ENCODE measurements at places on chromosomes 12 and 14.

GRCh38 chr14:25943329-25943728 is 654.5 kb downstream of the NOVA1 start:
- no peak for DNase-seq

DNA sequence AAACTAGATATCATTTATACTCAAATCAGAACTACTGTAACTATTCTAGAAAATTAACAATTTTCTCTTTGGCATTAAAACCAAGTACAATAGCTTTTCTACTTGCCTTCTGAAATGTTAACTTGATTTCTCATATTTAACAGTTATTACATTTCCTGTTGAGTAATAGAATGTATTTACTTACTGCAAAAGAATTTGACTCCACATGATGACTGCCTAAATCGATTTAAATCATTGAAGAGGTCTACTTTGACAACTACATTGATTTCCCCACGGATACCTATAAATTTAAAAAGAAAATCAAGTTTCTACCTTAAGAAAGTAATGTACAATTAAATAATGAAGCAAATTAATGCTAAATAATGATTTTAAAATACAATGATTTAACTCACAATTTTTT is 18.9 kb downstream of the C2CD5 start:
- DNase-seq, result no peak

- no peak for DNase-seq
Observed at GRCh38 chr14:50882932-50883826, 11.3 kb downstream of the ABHD12B start.

DNA sequence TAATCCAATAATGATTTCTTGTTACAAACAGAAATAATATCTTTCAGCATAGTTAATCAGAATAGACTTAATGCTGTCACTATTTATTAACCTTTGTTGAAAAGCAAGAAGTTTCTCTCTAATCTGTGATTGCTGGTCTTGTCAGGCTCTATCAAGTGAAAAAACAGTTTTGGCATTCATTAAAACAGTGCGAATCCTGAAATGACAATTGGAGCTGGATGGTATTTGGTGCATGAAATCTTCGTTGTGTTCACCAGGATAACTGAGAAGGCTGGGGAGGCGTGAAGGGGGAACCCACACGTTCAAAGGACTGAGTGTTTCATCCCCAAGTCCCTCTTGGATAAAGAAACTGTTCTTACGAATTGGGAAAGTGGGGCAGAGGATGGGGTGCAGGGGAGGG is 190.2 kb upstream of the MYL2 start:
- DNase-seq, result no peak

GRCh38 chr14:50067723-50068495 is 48.5 kb downstream of the VCPKMT start:
- DNase-seq, result no peak

- no peak for DNase-seq
Observed at GRCh38 chr14:91125271-91125660, 11.4 kb downstream of the DGLUCY start.

DNA sequence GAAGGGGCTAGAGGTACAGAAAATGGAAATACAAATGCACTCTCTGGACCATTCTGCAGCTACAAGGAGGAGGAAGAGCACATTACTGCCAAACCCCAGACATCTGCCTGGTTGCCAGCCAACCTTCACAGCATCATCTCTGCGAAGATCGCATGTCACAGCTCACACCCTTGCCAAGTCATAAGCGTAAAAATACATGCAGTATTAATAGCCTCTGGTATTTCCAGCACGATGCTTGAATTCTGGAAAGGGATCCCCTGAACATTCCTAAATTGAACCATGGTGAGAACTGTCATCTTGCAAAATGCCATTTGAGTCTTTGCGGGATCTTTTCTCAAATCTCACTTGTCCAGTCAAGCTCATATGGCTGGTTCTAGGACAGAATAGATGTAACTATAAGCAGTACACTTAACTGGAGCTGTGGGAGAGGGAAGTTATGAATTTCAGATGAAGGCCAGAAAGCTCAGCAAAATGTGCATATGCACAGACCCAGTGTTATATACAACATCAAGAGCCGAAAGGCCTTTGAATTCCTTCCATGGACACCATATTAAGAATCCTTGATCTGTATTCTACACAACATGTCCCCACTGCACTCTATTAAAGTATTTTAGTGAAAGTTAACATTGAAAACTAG is 211.6 kb downstream of the DUSP6 start:
- no peak for DNase-seq

DNA sequence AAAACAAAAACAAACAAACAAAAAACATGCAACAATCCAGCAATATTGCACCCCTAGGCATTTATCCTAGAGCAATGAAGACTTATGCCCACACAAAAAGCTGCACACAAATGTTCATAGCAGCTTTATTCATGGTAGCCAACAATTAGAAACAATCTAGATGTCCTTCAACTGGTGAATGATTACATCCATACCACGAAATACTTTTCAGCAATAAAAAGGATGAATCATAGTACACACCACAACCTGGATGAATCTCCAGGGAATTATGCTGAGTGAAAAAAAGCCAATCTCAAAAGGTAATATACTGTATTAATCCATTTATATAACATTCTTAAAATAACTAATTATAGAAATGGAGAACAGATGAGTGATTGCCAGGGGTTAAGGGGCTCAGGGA is 14.5 kb upstream of the GPR162 start:
- DNase-seq, result no peak

- no peak for DNase-seq
Observed at GRCh38 chr14:27995691-27996090, 770.9 kb upstream of the FOXG1 start.

DNA sequence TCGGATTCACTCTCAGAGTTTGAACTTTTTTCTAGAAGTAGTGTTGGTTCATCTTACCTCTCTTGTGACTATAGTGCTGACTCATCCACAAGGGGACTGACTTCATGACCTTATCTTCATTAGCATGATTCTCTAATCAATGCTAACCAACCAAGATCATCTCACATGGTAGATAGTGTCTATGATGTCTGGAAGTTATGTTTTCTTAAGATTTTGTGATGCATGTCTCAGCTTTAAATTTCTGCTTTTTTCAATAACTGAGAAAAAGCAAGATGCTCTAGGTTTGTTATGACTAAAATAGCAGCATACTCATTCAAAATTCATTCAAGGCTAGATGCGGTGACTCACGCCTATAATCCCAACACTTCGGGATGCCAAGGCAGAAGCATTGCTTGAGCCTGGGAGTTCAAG is 12.3 kb upstream of the SLC35E3 start:
- no peak for DNase-seq

- no peak for DNase-seq
Observed at GRCh38 chr12:5524769-5525436, 93.0 kb downstream of the NTF3 start.

DNA sequence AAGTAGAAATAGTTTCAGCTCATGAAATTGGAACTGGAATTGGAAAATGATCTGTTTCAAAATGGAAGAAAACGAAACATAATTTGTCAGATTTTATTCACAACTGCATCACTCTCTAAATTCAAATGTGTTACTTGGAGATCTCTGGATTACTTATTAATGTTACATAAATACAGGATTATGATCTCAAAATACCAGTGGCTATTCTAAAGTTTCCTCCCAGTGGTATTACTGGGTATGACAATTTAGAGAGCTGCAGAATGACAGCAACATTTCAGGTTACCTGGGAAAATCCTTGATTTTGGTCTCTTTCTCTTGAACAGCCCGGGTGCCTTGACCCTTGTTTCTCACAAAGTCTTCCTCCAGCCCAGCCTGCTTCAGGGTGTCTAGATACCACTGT is 14.2 kb downstream of the FAM161B start:
- DNase-seq, result no peak

DNA sequence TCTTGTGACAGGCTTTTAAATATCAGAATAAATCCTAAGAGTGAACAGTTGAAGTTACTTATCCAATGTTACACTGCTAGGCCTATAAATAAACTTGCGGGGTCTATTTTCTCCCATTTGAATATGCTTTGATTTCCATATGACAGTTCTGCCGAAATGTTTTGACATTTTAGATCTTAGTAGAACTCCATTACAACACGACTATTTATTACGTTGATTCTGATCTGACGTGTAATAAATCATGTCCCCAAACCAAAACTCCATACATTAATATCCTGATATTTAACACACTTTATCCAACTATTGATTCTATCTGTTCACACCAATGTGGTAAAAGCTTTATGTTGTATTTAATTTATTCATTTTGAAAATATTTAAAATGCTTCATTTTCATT is 16.1 kb upstream of the NEMF start:
- no peak for DNase-seq

- no peak for DNase-seq
Observed at GRCh38 chr14:74514471-74514941, 20.9 kb downstream of the ISCA2 start.

DNA sequence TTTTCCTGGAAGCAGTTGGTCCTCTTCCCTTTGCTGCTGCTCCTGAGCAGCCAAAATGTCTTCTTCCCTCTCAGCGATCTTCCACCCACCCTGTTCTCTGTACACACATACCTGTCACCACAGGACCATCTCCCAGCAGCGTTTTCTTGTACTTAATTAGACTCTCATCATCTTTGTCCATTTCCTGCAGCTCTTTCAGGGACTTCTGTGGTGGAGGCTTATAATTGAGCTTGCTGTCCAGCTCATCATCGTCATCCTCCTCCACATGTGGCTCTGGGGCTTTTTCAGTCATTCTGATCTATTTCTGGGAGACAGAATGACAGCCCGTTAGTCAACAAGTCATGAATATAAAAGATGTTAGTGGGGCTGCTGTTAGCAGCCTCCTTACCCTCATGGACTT is 11.0 kb downstream of the ARHGDIB start:
- no peak for DNase-seq

- no peak for DNase-seq
Observed at GRCh38 chr12:50026691-50027090, 1.4 kb upstream of the RACGAP1 start.

GRCh38 chr14:87264796-87265195 is 728.2 kb downstream of the GALC start:
- no peak for DNase-seq

DNA sequence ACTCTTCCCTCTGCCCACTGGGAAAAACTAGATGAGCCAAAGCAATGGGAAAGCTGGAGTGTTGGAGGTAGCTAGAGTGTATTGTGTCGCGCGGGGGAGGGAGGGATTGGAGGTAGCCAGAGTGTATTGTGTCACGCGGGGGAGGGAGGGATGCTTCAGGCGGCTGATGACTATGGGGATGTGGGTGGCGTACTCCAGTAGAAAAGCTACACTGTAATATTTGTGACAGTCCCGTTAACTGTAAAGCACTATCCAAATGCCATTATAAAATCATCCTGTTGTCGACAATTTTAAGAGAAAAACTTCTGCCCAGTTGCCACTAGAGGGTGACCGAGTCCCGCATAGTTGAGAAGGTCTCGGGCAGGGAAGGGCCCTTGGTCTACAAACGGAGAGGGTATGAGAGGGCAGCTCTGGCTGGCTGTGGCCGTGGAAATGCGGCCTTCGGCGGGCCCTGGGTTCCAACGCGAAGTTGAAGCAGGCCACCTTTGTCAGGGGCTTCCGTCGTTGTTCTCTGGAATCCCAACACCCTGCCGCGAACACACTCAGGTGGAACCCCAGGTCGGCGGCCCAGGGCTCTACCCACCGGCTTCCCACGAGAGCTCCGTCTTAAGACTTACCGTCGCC is 15.1 kb upstream of the PLEK2 start:
- peak; percentile 86 for DNase-seq

GRCh38 chr12:120234643-120235368 is 30.7 kb downstream of the PXN start:
- DNase-seq, result no peak

GRCh38 chr12:78470354-78471195 is 394.0 kb upstream of the SYT1 start:
- no peak for DNase-seq

DNA sequence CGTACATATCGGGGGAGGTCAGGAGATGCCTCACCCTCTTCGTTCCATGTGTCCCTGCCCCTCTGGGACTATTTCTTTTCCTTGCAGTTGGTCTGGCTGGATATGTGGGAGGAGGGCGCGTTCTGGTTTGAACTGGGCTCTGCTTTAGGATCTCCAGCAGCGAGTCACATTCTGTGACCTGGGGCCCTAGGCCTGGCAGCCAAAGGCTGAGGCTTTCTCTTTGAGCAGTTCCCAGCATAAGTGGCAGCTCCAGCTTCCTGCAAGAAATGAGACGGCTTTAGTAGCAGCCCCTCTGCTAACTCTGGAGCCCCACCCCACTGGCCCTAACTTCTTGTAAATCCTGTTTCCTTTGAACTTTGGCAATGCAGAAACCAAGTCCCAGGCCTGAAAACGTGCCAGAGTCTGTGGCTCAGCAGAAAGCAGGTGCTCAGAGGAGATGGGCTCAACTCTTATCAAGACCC is 274.8 kb downstream of the DPF3 start:
- no peak for DNase-seq

- DNase-seq, result no peak
Observed at GRCh38 chr14:100779691-100780080, 46.2 kb upstream of the MEG3 start.

- DNase-seq, result no peak
Observed at GRCh38 chr12:128140551-128140950, 126.4 kb upstream of the TMEM132C start.

- DNase-seq, result no peak
Observed at GRCh38 chr12:115121053-115121452, 437.1 kb upstream of the TBX3 start.

DNA sequence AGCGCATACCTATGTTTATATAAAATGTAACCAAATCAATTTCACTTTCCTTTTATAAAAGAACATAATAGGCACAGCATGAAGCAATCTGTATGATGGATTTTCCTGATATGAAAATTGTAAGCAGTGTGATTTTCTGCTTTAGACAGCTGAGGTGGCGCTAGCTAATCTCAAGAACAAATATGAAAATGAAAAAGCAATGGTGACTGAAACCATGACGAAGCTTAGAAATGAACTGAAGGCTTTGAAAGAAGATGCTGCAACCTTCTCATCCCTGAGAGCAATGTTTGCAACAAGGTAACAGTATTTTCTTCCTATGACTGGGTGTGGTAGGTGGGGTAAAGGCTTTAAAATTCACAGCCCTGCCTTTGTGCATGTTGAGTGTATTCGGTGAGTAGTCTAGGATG is 65.0 kb upstream of the FGD4 start:
- peak; percentile 21 for DNase-seq

All from GM10248 (cell line).